ENCODE measurements at places on chromosomes 7 and 10. TPM values are rescaled to one million over a fixed set of nuclear protein-coding genes. Genes with fewer than 3 reads are reported as not detected.

The ZNF804B gene
- 0.05 TPM for total RNA-seq

- no peak for DNase-seq
These were observed 6.7 kb upstream of the FAM180A start for GRCh38 chr7:135755351-135755753.

- DNase-seq = no peak
These were observed 12.7 kb upstream of the VDAC2 start for GRCh38 chr10:75197906-75198305.

DNA sequence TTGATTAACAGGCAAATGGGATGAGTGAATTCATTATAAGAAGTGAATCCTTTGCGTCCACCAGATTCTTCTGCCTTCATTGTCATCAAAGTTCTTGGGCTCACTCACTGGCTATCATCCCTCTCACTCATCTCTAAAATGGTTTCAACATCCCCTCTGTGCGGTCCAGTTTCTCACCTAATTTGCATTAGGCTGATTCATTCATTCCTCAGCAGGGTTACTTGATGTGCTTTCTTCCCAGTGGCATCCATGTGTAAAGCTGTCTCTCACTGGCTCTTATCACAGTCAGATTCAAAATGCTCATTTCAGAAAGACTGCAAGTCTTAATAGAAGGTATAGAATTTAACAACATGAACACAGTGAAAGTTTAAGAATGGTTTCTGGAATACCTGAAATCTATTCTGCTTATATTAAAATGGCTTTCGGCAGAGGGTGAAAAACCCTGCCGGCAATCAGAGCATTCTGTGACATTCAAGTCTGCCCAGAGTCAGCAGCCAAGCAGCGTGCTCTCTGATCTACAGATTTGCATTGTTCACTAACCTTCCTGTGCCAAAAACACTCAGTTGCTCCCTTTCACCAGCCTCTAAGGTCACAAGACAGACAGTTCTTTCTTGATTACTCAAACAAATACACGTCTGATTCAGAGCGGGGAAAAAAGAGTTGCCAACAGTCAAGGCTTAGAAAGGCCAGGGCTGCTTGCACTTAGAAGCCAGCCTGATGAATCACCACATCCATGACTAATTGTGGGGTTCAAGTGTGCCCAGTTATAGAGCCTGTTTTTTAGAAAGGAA is 106.7 kb downstream of the TES start:
- no peak for DNase-seq

- DNase-seq = no peak
These were observed 25.9 kb downstream of the VAX1 start for GRCh38 chr10:117112220-117112619.

DNA sequence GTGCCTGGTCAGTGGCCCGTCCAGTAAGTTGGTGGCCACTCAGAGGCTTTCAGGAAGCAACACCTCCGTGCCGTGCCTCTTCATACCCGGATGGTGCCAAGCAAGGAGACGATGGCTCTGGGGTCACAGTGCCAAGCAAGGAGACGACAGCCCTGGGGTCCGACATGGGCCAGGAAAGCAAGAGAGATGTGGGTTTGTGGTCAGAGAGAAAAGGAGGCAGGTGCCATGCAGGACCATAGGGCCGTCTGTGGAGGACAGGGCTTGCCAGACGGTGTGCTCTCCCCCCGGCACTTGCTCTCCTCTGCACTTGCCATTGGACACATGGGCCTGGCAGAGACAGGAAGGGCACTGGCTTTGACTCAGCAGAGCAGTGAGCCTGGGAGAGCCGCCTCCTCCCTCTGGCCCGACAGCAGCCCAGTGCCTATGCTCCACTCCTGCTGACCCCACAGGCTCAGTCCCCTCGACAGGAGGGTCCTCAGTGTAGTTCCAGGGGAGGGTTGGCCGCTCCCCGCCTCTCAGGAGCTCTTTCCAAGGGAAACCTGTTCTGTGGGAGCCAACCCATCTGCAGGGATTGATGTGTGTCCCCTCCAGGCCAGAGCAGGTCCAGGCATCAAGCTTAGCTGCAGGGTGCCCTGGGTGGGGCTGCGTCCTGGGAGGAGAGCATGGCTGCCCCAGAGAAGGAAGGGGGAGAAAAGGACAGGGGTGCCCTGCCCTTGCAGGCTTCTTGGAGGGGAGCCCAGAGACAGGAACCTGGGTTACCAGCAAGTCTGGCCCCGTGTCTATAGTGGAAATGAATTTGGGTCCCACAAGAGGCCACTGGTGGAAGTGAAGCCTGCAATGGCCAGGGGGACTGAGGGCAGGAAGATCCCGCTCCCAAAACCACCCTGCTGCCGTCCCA is 7.6 kb upstream of the CALML5 start:
- DNase-seq = peak; percentile 70

The ABCB1 gene
- 5.0 TPM for total RNA-seq

- peak; percentile 17 for DNase-seq
These were observed 63.6 kb upstream of the CARD11 start for GRCh38 chr7:3107228-3107763.

GRCh38 chr10:6416892-6417512 is 163.1 kb downstream of the PRKCQ start:
- no peak for DNase-seq

- DNase-seq = no peak
These were observed 115.8 kb upstream of the PRR15 start for GRCh38 chr7:29447828-29448227.

DNA sequence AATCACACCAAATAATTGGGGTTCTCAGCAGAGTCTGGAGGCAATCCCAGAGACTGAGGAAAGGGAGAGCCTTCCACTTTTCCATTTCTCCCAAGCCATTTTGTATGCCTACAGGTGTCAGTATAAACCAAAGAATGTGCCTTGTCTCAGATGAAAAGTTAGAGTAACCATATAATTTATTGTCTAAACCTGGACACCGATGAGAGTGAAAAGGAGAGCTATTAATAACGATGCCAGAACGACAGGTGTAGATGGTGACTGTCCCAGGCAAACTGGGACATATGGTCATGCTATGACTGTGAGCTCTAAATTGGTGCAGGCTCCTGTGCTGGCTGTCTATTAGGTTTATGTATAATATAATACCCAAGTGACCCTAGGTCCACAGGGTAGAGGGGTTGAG is 219.6 kb downstream of the ARHGAP12 start:
- no peak for DNase-seq

All from cardiac septum (tissue), 1 donor.